ENCODE measurements at places on chromosomes 1 and 21.

DNA sequence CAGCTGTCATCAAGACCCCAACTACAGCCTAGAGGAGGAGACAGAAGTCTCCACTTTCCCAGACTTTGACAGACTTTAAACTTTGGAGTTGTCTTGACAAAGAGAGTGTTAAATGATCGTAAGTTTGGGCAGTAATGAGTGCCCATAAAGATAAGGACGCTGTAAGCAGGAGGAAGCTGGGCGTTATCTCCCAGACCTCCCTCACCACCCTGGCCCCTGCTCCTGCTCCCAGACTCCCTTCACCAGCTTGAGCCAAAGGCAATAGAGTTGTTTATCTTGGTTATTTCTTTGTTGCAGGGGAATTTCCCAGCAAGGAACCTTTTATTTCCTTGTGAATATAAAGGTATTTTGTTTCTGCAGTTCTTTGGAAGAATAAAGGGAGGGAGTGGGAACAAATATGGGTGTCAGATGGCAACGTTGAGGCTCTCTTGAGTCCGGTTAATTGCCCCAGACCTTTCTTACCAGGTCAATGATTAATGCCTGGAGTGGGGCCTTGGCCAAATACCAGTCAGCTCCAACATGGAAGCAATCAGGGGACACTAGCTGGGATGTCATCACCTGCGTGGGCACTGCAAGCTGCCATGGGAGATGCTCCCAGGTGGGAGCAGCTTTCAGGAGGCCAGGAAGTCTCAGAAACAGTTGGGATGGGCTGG is 4.4 kb downstream of the PIGR start:
- no peak for DNase-seq

DNA sequence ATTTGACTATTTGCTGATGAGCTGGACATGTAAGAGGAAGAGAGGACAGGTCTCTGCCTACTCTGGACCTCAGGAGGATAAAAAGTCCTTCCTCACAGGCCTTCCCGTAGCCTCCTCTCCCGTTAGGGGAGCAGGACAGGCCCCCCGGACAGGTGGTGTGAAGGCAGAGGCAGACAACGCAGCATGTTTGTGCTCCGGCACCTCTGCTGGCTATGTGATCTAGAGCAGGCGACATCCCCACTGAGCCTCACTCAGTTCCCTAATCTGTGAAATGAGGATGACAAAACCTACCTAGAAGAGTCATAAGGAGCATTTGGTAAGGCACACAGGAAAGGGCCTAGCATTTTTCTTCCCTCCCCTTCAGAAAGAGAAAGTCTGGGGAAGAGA is 34.8 kb downstream of the KIAA1614 start:
- DNase-seq = no peak

- no peak for DNase-seq
These were observed 81.1 kb upstream of the TIAM1 start for GRCh38 chr21:31425138-31425537.

- DNase-seq = no peak
These were observed 681.5 kb downstream of the MATN1 start for GRCh38 chr1:30041741-30042437.

DNA sequence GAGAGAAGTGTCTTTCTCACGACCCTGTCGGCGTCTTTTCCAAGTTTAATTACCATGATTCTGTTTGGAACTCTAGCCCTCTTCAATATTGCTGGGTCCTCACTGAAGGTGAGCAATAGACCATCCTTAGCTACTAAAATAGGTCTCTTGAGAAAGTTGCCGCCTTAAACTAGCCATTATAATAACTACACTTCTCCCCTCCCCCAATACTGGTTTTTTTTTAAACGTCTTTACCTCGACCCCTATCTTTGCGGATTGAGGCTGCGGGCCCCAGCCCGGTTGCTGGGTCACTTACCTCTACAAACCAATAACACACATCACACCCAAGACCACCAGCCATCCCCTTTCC is 672 bp downstream of the ENSA start:
- DNase-seq = no peak

DNA sequence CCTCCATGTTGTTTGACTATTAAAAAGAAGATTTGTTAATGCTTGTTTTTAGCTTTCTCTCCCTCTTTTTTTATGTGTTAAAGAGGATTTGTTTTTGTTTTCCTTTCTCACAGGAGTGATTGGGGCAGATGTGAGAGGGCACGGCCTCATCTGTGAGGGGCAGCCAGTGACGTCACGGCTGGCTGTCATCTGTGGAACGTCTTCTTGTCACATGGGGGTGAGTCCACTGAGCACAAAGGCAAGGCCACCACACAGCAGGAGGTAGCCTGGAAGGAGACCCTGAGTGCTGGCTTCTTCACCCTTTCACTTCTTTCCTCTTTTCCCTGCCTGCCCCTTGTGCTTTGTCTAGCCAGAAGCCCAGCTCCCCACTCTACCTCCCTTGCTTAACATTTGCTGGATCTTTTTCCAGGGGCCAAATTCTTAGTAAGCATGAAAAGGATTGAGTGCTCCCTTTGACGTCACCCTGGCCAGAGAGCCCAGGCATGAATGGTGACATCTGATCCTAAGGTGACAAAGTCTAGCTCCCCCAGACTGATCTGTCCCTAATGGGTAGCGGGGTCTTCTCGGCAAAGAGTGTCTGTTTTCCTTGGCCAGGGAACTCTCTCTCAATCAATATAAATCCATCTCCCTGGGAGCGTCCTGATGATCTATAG is 257.2 kb downstream of the FGGY start:
- no peak for DNase-seq

DNA sequence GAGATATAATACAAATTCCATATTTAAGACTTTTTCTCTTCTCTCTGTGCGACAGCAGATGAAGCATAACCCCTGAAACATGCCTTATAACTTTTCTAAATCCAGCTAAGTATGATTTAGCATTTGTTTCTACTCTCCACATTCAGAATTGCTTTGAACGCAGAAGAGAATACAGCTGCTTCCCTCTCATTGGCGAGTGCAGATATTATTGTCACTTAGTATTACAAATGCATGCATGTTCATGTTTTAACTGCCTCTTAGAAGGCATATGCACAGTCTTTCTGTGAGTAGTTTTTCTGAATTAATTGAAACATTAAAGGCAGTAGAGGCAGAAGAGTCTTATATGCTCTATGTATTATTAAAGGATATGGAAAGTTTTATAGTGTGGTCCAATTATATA is 217.1 kb downstream of the ZP4 start:
- DNase-seq = no peak

- no peak for DNase-seq
These were observed at the start of gene DSCAM for GRCh38 chr21:40846587-40847411. Gene DSCAM, minus strand, starts transcription at chr21:40847158. Its CDS starts 497 bp downstream, at chr21:40846661.

DNA sequence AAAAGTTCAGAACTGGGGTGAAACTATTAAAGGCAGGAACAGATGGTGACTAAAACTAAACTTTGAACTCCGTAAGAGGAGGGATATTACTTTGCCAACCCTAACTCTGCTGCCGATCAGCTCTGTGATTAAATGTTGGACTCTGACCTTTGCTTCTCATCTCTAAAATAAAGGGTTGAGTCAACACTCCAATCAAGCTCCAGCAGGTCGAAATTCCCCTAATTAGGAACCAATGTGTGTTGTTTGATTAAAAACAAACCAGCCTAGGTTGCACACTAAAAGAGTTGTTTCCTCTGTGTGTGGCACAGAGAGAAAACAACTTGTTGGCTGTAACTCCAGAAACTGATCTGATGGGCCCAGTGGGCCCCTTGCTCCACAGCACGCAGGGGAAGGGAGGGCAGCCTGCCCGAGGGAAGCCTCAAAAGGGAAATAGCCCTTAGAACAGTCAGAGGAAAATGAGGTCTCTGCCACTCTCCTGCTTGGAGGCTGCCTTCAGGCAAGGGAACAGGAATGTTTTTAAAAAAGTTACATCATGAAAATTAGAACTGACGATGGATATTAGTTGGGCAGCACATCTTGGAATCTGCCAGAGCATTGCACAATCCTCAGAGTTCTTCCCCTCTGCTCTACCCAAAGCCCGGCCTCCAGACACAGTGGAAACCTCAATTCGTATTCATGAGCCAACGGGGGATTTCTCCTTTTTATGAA is 69.3 kb downstream of the KCTD3 start:
- peak; percentile 55 for DNase-seq

DNA sequence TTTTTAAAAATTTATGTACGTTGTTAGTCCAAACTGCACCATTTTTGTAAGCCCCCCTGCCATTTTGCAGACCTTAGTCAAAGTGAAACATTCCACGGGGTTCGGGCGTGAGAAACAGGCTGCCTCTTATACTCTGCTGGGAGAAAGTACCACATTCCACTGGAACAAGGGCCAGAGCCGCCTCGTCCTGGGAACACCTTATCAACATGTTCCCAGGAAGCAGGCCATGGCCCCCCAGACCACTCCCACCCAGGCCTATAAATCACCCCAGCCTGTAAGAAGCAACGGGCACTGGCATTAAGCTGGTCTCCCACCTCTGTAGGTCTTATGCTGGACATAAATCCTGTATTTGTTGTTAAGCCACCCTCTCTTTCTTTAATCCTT is 854 bp upstream of the ZRANB2 start:
- DNase-seq = no peak

GRCh38 chr1:171426645-171427044 is 58.7 kb upstream of the PRRC2C start:
- DNase-seq = no peak

- no peak for DNase-seq
These were observed 643.0 kb upstream of the ADGRL2 start for GRCh38 chr1:81157686-81158085.

All from MV-4-11 (cell line).